Stimulated activated CD4-positive, alpha-beta T cell treated with anti-CD3 and anti-CD28 coated beads, TNF-alpha, amount 100 ng/mL, for 1 hour (primary cell): ENCODE measurements at places on chromosomes 5 and 9.

DNA sequence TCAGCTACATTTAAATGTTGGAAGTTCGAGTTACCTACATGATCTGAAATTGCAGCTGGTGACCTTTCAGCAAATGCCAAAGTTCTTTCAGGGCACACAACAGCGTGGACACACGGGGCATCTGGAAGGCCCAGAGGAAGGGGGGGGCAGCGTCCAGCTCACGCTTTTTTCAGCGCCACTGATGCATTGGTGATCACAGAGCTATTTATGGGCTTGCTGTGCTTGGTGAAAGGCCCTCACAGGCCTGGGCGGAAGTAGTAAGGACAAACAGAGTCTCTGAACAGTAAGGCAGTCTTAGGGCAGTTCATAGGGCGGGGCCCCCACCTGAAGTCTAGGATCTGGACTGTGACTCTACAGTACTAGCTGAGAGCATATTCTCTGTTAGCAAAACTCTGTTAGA is 6.6 kb upstream of the FBP2 start:
- DNase-seq, result no peak

GRCh38 chr9:98554752-98555151 is 154.0 kb downstream of the GABBR2 start:
- DNase-seq, result no peak

DNA sequence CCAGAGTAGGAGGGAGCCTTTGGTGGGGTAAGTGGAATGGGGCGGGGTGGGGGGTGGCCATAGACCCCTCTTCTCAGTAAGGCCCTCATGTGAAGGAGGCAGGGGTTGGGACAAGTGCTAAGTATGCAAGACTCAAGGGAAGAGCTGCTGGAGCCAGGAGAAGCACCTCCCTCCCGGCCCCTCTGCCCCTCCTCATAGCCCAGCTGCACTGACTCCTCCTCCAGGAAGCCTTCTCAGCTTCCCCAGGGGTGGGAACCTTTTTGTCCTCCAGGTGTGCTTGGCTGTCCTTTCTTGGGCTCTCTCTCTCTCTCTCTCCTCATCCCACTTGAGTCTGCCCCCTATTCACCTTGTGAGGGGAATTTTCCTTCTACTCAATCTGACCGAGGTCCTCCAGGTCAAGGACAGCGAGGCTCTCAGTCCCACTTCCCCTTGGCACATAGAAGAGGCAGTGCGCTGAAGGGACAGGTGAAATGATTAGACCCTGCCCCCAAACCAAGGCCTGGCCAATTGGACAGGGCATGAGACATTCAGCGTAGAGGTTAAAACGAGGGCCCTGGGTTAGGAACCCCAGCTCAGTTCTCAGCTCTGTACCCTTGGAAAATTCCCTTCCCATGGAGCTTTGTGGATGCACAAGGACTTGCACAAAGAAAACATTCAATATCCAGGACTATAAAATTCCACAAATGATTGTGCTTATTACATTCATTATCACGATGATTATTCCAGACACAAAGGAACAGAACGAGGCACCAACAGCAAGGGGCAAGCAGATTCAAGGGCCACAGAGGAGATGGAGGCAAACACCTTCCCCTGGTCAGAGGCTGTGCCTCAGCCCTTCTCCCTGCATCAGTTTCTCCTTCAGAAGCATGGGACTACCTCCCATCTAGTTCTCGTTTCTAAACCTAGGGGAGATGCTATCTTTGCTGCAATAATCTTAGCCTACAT is 45.6 kb upstream of the IL17B start:
- no peak for DNase-seq

DNA sequence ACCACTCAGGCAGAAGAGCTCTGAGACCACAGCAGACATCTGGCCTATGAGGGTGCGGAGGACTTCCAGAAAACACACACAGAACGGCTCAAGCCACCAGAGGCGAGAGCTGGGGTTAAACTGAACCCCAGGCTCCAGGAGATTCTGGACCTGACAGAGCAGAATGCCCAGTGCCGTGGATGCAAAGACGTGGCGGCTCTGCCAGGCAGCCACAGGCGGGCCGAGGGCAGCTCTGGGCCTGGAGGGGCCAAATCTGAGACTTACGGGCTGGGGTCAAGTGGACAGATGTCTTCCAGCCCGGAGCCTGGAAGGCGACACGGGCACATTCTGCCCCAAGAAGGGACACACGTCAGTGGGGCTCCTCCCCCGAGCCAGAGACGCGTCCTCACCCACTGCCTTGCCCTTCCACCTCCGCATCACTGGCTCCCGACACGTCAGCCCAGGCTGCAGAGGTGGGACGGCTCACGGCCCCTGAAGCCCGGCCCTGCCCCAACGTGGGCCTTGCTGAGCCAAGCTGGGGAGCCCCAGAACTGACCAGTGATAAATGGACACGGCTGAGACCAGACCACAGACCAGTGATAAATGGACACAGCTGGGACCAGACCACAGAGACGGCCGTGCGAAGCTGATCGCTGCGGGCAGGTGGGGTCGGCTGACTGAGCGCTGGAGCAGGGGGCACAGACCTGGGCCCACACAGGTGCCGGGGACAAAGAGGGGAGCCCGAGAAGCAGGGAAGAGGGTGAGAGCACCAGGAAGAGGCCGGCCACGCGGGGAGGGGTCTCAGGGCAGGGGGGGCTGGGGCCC is 40.9 kb upstream of the NSMF start:
- no peak for DNase-seq

- no peak for DNase-seq
Observed at GRCh38 chr5:131751506-131751905, 45.3 kb downstream of the FNIP1 start.

- no peak for DNase-seq
Observed at GRCh38 chr9:136463578-136463977, 19.3 kb downstream of the SEC16A start.

- peak; percentile 25 for DNase-seq
Observed at GRCh38 chr5:179907556-179908324, at the start of gene TBC1D9B. TBC1D9B (minus strand) TSS chr5:179907897; CDS start chr5:179907821, 76 bp downstream.
